ENCODE measurements at places on chromosomes 3 and 15.

- DNase-seq: no peak
Observed at GRCh38 chr3:10716964-10717363, 99.1 kb upstream of the SLC6A11 start.

DNA sequence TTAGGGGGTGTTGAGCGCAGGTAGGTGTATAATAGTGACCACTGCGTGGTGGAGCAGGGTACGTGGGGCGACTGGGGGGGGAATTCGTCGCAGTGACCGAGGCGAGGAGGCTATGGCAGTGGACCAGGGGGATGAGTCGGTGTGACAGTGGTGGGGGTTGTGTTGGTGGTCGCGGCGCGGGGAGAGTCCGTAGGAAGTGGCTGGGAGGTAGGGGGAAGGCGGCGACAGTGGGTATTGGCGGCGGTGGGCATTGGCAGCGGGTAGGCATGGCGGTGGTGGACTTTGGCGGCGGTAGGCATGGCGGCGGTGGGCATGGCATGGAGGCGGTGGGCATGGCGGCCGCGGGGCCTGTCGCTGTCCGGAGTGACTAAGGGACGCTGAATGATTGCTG is 739 bp downstream of the SNRPN start:
- DNase-seq: no peak

DNA sequence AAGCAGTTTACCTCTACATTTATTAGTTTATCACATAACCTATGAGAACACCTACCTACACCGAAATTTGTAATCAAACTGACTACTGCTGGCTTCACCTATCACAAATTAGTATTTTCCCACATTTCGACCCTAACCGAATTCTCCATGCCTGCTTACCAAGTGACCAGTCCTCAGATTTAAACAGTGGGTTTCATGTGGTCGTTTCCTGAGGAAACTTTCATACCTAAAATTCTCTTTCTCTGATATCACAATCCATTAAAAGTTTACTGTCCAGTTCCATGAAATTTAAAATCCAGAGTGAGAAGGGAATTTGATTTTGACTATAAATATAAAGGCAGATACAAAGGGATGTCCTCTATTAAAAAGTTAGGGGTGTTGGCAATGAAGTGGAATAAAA is 1.9 kb downstream of the PLOD2 start:
- no peak for DNase-seq

DNA sequence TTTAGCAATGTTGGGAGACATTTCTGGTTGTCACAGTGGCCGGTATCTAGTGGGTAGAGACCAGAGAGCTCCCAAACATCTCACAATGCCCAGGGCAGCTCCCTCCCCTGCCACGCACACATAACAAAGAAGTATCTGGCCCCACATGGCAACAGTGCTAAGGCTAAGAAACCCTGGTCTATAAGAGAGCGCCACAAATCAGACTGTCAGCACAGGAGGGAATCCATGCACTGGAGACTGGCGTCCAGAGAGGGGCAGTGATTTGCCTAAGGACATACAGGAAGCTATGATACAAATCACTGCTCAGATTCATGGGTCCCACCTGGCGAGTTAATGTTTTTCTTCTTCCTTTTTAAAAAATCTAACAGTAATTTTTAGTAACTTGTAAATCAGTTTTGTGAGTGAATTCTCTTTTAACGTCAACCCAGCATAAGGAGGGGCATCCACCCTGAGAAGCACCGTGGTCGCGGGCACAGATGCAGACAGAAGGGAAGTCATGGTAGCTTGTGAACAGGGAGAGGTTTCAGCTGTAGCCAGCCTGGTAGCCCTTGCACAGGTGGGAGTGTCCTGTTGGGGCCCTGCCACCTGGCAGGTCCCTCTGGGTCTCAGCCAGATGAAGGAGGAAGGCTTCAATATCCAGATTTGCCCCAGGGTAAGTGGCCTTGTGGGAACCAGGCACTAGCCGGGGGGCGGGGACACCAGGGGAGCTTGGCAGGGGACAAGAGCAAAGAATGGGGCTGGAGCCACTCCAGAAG is 8.7 kb downstream of the ISG20 start:
- no peak for DNase-seq

GRCh38 chr3:53074761-53075742 is 29.2 kb upstream of the SFMBT1 start:
- DNase-seq: no peak

GRCh38 chr15:65822316-65822715 is 30.2 kb upstream of the DENND4A start:
- DNase-seq: no peak

DNA sequence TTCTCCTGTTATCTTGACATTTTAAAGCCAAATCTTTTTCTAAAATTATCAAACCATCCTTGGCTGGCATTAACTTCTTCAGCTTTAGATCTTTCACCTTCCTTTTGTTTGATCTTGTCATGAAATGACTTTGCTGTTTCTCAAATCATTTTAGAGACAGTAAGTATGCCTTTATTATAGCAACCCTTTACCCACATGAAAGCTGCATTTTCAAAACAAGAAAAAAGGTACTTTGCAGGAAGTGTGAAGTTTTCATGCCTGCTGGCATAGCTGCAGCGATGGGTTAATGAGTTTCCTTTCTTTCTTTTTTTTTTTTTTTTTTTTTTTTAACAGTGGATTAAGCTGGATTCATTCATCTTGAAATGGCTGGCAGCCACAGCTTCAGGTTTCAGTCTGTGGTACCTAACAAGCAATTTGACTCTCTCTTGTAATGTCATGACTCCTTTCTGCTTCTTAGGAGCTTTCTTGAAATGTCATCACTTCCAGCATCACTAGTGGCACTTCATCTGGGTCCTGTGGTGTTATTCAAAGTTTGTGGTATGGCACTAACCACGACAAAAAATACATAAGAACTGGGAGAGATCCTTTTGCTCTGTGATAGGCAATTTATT is 18.8 kb downstream of the SLC25A26 start:
- DNase-seq: no peak

GRCh38 chr3:169165196-169166158 is 498.0 kb downstream of the MECOM start:
- DNase-seq: no peak

DNA sequence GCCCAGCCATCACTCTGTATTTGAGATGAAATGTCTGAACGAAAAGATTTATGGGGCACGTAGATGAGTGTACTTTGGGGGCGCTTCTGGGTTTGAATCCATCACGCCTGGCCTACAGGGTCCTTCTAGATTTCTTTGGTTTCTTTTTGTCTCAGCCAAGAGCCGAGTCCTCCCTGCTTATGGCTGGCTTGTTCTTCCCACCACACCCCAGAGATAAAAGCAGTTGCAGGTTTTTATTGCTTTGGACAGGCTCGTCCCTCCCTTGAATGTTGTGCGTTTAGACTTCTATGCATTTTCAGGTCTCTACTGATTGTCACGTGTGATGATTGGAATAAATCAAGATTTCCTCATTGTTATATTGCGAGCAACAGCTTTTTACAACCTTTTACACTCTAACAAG is 104.8 kb upstream of the CHRNA7 start:
- no peak for DNase-seq

DNA sequence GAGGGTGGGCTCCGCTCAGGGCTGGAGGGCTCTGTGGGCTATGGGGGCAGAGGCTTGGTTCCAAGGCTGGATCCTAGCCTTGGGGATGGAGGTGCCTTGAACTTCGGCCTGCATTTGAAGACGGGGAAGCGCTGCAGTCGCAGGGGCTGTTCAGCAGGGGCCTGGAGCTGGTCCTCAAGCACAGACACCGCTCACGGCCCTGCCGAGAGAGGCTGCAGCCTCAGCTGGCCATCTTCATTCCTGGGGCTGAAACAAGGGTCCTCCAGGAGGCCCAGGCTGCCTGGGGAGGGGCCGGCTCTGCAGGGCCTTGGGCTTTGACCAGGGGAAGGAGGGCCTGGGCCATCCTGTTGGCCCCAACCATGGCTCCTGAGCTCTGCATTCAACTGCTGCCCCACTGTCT is 25.6 kb upstream of the PLXND1 start:
- no peak for DNase-seq

GRCh38 chr15:78564743-78565096 is 600 bp upstream of the CHRNA5 start:
- no peak for DNase-seq

DNA sequence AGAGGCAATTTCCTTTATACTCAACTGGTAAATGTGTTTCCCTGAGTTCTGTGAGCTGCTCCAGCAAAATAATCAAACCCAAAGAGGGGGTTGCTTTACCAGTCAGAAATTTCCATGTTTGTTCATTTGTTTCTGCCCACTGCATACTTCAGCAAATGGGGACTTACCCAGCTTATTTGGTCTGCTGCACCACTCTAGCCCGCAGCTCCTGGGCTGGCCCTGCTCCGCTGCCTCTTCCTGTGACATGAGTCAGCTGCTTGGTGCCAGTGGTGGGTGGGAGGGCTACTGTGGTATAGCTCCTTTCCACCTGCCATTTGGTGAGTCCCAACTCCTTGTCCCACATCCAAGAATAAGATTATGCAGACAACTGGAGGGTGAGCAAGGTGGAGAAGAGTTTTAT is 644.2 kb downstream of the MCTP2 start:
- DNase-seq: no peak

DNA sequence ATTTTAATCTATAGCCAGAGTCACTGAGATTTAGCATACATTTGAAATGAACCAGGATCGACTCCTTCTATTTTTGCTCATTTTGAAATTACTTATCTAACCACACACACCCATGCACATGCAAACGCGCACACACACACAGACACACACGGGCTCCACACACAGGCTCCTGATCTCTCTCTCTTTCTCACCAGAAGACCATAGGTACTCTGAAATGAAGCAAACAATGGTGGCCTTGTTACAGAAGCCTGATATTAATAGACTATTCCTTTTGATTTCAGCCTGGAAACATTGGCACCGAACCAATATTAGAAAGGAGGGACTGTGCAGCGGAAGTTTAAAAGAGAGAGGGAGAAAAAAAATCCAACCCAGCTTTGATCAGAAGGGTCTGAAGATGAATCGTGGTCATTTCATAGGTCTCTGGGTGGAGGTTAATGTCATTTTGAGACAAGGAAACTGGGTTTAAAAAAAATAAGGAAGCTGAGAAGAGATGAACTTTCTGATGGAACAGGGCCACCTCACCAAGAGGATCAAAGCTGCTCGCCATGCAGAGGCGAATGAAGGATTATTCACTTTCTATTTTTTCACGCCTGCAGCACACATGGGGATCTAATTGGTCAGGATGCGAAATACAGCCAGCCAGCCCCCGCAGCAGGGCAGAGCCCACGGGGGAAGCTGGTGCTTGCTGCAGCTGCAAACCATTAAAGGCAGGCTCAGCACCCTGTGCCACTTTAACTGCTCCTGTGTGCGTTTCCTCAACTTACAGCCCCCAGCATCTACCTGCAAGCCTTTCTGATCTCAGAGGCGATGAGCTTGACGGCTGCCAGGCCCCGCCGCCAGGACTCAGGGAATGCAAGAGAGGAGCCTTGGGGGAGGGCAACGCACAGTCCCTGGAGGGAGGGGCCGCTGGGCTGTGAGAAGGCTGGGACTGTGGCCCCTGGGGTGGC is 88.8 kb downstream of the HES1 start:
- DNase-seq: no peak

DNA sequence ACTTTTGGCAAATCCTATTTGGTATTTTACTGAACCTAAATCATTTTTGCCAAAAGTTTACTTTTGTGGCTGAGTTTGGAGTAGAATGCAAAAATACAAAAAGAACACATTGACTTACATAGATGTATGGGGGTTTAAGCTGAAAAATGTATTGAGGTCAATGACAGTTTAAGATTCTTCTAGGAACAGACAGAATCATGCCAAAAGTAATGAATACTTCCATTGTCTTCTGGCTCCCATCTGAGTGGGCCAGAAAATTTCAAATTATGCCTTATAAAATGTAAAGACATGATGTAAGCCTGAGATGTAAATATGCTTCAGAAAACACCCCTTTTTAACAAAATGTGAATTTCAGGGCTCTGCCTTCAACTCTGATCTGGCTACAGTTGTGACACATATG is 375.1 kb upstream of the DPH6 start:
- no peak for DNase-seq

GRCh38 chr15:87357637-87358313 is 898.8 kb downstream of the NTRK3 start:
- DNase-seq: no peak

DNA sequence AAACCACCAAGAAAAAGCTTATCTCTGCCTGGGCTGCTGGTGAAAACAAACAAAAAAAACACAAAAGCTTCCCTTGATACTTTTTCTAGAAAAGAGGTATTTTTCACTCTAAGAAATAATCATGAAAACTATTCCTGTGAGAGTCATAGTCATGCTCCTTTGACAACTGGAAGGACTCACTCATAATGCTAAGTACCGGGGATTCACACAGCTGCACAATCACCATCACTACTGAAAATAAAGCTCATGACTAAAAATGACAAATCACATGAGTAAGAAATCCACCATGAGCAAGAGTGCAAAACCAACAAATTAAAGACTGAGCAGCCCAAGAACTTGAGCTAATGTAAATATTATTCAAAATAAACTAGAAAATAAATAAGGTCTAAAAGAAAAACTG is 10.6 kb upstream of the POU1F1 start:
- no peak for DNase-seq

- DNase-seq: no peak
Observed at GRCh38 chr3:65786890-65787289, 251.8 kb downstream of the MAGI1 start.

- no peak for DNase-seq
Observed at GRCh38 chr3:16286751-16287543, 21.9 kb downstream of the OXNAD1 start.

GRCh38 chr15:84981711-84982300 is at the start of gene PDE8A:
Gene PDE8A, plus strand, starts transcription at chr15:84981856. Its CDS starts 307 bp downstream, at chr15:84982163.
- no peak for DNase-seq

DNA sequence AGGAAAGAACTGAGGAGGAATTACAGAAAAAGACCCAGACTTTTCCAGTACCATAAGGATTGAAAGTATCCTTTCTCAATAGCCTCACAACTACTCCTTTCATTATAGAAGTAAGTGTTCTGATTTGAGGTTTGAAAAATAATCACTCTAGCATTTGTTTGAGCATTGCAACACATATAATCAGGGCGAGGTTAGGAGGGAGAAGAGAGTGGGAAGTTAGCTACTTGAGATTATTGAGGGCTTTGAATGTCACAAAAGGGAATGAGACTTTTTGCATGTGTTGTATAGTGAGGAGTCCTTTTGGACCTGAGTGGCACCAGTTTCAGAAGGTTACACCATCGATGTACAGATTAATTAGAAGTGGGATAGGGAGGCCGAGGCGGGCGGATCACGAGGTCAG is 65.2 kb upstream of the TNIK start:
- DNase-seq: no peak

GRCh38 chr3:143160437-143160836 is 40.9 kb downstream of the CHST2 start:
- no peak for DNase-seq
